ENCODE measurements at places on chromosomes 12 and 14.

GRCh38 chr14:96040828-96041371 lies 1.7 kb downstream of the C14orf132 start:
- DNase-seq, result no peak

GRCh38 chr12:54428050-54429013 lies 9.3 kb upstream of the ITGA5 start:
- no peak for DNase-seq

- DNase-seq, result no peak
Observed at GRCh38 chr14:89171628-89172027, 245.4 kb downstream of the FOXN3 start.

- DNase-seq, result no peak
Observed at GRCh38 chr12:85369365-85370154, 89.5 kb downstream of the ALX1 start.

All from DMS153 (cell line).